ENCODE measurements at places on chromosomes 11 and 22. TPM values are rescaled to one million over a fixed set of nuclear protein-coding genes. Genes with fewer than 3 reads are reported as not detected.

DNA sequence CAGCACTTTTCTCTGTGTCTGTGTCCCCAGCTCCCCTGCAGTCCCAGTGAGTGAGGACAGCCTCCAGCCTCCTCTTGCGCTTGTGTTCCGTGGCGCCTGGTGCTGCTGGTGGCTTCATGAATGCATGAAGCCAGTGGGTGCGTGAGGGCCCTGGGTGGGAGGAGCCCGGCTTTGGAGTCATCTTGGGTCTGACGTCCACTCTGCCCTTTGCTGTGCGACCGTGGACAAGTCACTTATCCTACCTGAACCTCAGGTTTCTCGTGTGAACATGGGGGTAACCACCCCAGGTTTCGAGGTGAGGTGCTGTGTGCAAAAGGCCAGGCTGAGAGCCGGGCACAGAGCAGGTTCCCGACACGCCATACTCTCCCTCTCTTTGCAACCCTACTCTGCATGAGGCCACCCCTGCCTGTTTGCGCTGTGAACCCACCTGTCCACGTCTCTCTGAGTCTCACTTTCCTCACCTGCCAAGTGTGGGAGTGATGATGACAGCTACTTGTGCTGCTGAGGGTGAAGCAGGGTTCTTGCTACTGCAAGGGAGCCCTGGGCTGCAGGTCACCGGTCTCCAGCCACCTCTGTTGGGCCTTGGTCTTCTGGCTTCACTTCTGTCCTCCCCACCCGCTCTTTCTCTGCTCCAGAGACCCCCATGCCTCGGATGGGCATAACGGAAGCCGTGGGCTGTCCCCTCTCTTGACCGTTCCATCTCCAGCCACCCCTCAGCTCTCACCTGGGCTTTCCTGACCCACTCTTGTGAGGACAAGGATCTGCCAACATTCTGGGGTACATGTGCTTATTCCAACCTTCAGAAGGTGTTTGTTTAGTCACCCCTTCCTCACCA is 537.6 kb downstream of the TBC1D22A start:
- no peak for DNase-seq
- no peaks in the 10 kb centered on the region for H3K4me1 ChIP-seq
- no peak overlapping the region for H3K4me3 ChIP-seq
- H3K36me3 ChIP-seq: no peaks in the 10 kb centered on the region
- H3K27ac ChIP-seq: no peak overlapping the region

DNA sequence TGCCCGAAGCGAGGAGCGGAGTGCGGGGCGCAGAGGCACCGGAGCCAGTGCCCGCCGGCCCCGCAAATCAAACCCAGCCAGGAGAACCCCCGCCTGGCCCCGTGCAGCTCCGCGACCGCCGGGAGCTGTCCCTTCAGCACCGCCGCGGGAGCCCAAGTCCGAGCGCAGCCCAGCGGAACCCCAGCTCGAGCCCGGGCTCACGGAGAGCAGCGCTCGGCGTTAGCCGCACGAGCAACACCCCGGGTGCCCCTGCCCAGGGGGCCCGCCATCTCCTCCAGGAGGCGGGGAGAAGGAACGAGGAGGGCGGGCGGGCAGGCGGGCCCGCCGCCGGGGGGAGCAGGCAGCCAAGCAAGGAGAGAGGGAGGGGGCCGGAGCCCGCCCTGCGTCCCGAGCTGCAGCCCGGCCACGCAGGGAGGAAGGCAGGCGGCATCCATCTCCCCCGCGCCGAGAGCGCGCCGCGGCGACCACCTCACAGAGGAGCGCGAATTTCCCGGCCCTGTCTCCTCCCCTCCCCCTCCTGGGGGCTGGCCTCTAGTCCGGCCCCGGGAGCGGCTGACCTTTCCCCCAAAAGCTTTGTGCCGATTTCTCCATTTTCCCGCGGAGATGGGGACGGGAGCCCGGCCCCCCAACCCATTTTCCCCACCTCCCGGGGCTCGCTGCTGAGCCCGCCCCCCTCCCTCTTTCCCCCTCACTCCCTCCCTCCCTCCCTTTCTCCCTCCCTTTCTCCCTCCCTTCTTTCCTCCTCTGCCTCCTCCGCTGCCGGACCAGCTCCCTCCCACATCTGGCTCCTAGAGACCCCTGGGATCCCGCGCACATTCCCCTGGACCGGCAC is 621 bp downstream of the KCNC1 start:
- H3K27me3 ChIP-seq: peaks cover 27% of the 10 kb centered on the region
- no peak for DNase-seq
- peaks cover 9% of the 10 kb centered on the region for H3K4me1 ChIP-seq

- H3K27ac ChIP-seq: no peak overlapping the region
- peaks cover 15% of the 10 kb centered on the region for H3K4me1 ChIP-seq
- peak; percentile 19 for DNase-seq
Observed at GRCh38 chr11:34114471-34114870, 9.0 kb downstream of the NAT10 start.

DNA sequence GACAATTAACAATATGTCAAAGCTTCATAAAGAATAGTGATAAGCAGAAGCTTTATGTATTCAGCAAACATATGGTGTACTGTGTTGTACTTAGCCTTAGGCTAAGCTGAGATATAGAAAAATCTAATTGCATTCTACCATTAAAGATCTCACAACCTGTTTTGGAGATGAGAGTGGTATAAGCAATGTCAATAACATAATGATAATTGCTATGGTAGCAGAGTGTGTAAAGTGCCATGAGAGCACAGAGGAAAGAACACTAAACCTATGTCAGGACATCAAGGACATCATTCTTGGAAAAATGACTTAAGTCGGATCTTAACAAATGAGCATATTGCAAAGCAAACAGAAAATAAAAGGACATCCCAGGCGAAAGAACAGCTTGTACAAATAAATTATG is 28.6 kb upstream of the ANGPTL5 start:
- H3K4me3 ChIP-seq: no peak overlapping the region
- no peaks in the 10 kb centered on the region for H3K27me3 ChIP-seq
- no peaks in the 10 kb centered on the region for H3K4me1 ChIP-seq
- H3K36me3 ChIP-seq: no peaks in the 10 kb centered on the region

DNA sequence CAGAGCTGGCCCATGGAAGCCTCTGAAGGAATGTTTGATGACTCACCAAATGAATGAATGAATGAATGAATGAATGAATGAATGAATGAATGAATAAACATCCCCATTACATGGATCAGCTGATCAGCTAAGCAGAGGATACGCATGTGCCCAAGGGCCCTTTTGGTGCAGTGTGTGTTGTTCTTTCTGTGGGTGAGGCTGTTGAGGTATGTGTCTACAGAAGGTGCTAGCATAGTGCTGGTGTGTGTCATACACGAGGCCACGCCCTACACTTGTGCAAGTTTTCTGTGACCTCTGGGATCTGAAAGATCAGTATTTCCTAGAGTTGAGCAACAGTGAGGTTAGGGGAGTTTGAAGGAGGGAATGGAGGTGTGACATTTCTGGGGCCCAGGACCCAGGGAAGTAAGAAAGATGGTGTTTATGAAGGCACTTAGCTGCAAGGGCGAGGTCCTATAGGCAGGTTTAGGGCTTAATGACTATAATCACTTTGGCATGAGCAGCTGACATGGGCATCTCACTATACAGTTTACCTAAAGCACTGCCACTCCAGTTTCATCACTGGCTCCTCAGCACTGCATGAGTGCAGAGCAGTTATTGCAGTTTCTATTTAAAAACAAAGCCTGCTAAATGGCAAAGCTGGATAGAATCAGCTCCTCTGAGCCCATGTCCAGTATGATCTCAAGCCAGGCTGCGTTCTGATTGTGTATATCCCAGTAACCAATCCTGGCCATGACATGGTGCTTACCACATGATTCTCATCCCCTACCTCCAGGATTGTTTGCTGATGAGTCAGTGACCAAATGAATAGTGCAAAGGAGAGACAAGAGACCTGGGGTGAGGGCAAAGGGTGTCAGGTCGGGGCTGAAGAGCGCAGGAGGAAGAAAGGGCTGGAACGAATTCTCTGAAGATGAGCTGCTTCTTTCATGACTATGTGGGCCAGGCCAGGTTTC is 36.4 kb upstream of the E2F8 start:
- H3K36me3 ChIP-seq: no peaks in the 10 kb centered on the region
- H3K27me3 ChIP-seq: no peaks in the 10 kb centered on the region
- DNase-seq: no peak
- H3K4me3 ChIP-seq: no peak overlapping the region
- H3K27ac ChIP-seq: no peak overlapping the region

DNA sequence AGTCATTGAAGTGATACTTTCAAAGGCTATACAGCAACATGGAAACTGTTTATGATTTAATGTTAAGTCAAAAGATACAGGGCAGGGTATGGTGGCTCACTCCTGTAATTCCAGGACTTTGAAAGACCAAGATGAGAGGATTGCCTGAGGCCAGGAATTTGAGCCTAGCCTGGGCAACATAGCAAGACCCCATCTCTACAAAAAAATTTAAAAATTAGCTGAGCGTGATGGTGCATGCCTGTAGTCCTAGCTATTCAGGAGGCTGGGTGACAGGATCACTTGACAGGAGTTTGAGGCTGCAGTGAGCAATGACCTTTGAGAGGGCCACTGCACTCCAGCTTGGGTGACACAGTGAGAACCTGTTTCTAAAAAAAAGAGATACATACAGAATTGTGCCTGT is 39.3 kb upstream of the ZBED5 start:
- no peak overlapping the region for H3K4me3 ChIP-seq
- no peaks in the 10 kb centered on the region for H3K27me3 ChIP-seq
- no peak for DNase-seq
- H3K36me3 ChIP-seq: no peaks in the 10 kb centered on the region

GRCh38 chr11:129972611-129973010 is 30.0 kb downstream of the PRDM10 start:
- no peak for DNase-seq
- H3K4me1 ChIP-seq: peaks cover 3% of the 10 kb centered on the region
- no peak overlapping the region for H3K4me3 ChIP-seq
- H3K27ac ChIP-seq: no peak overlapping the region

- H3K4me1 ChIP-seq: no peaks in the 10 kb centered on the region
- H3K27ac ChIP-seq: no peak overlapping the region
- peaks cover 94% of the 10 kb centered on the region for H3K36me3 ChIP-seq
- no peaks in the 10 kb centered on the region for H3K27me3 ChIP-seq
- DNase-seq: no peak
Observed at GRCh38 chr11:18479063-18479462, 23.4 kb downstream of the LDHAL6A start.

DNA sequence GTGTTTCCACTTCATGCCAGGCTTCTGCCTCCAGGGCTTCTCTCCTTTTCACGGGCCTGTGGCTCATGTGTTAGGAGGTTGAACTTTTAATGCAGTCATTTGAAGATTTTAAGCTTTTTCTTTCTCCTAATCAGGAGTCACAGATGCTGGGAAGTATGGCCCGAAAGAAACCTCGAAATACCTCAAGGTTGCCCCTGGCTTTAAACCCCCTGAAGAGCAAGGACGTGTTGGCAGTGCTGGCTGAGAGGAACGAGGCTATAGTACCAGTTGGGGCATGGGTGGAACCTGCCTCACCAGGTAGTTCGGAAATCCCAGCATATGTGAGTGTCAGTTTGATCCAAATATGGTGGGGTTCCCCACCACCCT is 571 bp downstream of the CCDC15 start:
- H3K4me1 ChIP-seq: peaks cover 8% of the 10 kb centered on the region
- peak overlapping the region; percentile 77 for H3K27ac ChIP-seq
- DNase-seq: no peak

MS4A6E gene
- not detected for total RNA-seq

DNA sequence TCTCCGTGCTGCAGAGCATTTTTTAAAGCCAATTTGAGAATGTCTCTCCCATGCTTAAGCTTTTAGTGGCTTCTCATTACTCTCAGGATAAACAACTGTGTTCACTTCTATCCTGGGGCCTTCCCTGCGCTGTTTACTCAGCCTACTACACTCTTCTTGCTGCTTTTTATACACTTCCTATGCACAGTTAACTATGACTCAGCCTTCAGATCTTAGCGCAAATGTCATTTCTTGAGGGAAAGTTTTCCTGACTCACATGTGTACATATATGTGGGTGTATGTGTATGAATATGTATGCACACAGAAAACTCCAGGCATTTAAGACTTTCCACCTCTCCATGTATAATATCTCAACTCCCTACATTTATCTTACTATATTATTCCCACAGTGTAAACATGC is 9.8 kb downstream of the THAP12 start:
- no peak overlapping the region for H3K27ac ChIP-seq
- DNase-seq: no peak
- H3K4me1 ChIP-seq: peaks cover 27% of the 10 kb centered on the region
- no peaks in the 10 kb centered on the region for H3K27me3 ChIP-seq

- no peak overlapping the region for H3K27ac ChIP-seq
- H3K36me3 ChIP-seq: no peaks in the 10 kb centered on the region
- no peaks in the 10 kb centered on the region for H3K4me1 ChIP-seq
- no peak overlapping the region for H3K4me3 ChIP-seq
Observed at GRCh38 chr11:124519850-124520549, 23.5 kb downstream of the OR8B12 start.

BARX2 gene
- total RNA-seq: 4.4 TPM

GRCh38 chr11:74682731-74683278 is 48.4 kb downstream of the CHRDL2 start:
- H3K4me3 ChIP-seq: peak overlapping the region; percentile 62
- H3K27ac ChIP-seq: peak overlapping the region; percentile 62
- H3K4me1 ChIP-seq: peaks cover 13% of the 10 kb centered on the region
- H3K27me3 ChIP-seq: no peaks in the 10 kb centered on the region
- no peaks in the 10 kb centered on the region for H3K36me3 ChIP-seq

GRCh38 chr11:125226706-125227105 is 62.2 kb downstream of the PKNOX2 start:
- H3K4me3 ChIP-seq: no peak overlapping the region
- no peaks in the 10 kb centered on the region for H3K36me3 ChIP-seq
- H3K4me1 ChIP-seq: peaks cover 46% of the 10 kb centered on the region
- no peak for DNase-seq
- H3K27ac ChIP-seq: no peak overlapping the region
- H3K27me3 ChIP-seq: no peaks in the 10 kb centered on the region

CRELD2 gene
- total RNA-seq: 15.0 TPM

DENND6B gene
- total RNA-seq: not detected

- no peaks in the 10 kb centered on the region for H3K36me3 ChIP-seq
- peaks cover 7% of the 10 kb centered on the region for H3K4me1 ChIP-seq
- H3K27me3 ChIP-seq: no peaks in the 10 kb centered on the region
- no peak overlapping the region for H3K27ac ChIP-seq
- DNase-seq: no peak
- no peak overlapping the region for H3K4me3 ChIP-seq
Observed at GRCh38 chr11:64400102-64400501, 41.1 kb downstream of the RPS6KA4 start.
